ENCODE measurements at places on chromosomes 7 and 10.
A peak's percentile ranks its signal among the peaks of the same experiment; 100 is the strongest.

DNA sequence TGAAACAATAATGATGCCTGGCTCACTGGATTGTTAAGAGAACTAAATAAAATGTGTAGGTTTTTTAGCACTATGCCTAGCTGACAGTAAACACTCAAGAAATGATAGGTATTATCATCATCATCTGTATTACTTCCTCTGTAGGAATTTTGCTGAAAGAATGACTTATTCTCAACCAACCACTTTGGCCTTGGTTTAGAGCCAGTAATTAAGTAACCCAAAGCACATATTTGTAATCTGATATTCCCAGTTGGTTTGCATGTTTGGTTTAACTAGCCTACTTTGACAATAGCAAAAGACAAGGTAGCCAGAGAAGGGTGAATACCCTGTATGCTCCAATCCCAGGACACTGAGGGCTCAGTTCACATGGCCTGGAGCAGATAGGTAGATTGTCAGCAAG is 34.4 kb downstream of the BCAP29 start:
- peak; percentile 50 for DNase-seq

- DNase-seq: peak; percentile 81
Measured at GRCh38 chr7:24858108-24858977, 101.1 kb upstream of the GSDME start.

GRCh38 chr10:124627866-124628675 is 116.1 kb downstream of the FAM53B start:
- DNase-seq: no peak

- DNase-seq: no peak
Measured at GRCh38 chr7:91778416-91778815, 102.1 kb downstream of the MTERF1 start.

DNA sequence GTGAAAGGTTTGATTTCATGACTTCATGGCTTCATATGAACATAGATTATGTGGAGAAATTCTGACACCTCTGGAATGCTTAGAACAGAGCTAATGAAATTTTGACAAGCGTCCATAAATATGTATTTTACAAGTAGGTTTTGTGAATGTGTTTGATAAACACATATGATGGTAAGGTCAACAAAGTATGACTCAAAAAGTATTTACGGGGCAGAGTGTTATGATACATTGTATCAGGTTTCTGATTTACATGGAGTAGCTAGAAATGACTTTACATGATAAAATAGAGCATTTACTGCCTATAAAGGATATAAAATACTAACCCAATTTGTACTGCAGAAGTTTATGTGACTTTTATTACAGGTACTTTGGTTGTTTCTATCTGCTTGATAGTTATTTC is 206.3 kb downstream of the MDFIC start:
- DNase-seq: no peak

DNA sequence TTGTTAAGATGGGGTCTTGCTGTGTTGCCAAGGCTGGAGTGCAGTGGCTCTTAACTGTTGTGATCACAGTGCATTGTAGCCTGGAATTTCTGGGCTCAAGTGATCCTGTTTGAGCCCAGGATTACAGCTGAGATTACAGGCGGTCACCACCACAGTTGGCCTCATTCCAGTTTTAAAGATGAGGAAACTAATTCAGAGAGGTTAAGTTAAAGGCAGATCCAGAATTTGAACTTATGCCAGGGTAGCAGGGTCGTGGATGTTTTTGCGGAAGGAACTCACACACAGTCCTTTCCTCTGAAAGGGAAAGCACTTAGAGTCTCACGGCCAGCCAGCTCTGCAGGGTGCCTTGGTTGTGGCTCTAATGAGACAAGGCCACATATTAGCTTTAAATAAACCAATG is 84.7 kb downstream of the MMRN2 start:
- DNase-seq: no peak

GRCh38 chr7:370775-371118 is 80.8 kb downstream of the FOXL3 start:
- no peak for DNase-seq

GRCh38 chr10:15188603-15189002 is 20.1 kb upstream of the NMT2 start:
- no peak for DNase-seq

GRCh38 chr10:51272555-51272954 is 198.3 kb downstream of the PRKG1 start:
- DNase-seq: no peak

GRCh38 chr10:104090611-104091010 is 4.9 kb upstream of the COL17A1 start:
- no peak for DNase-seq

- no peak for DNase-seq
Measured at GRCh38 chr7:40874756-40875155, 740.0 kb downstream of the SUGCT start.
